NCI-H82 (cell line): ENCODE measurements at places on chromosomes 2 and 18.

GRCh38 chr18:5604778-5605177 is 61.0 kb upstream of the EPB41L3 start:
- peak; percentile 48 for DNase-seq

DNA sequence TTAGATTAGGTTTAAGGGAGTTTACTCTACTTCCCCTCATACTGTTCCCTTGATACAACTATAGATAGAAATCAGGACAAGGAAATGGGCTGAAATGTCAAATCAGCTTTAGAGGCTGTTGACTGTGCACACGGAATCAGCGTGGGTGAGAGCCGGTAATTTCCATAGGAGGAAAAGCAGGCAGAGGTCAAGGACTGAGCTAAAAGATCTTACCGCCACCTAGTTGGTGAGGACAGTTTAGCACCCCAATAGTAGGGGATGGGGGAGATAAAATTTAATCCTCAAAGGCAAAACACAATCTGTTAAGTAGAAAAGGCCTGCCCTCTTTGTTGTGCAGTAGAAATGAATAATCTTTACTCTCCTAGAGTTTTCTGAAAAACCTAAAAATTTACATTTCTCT is 1154.5 kb upstream of the CHAC2 start:
- peak; percentile 24 for DNase-seq

DNA sequence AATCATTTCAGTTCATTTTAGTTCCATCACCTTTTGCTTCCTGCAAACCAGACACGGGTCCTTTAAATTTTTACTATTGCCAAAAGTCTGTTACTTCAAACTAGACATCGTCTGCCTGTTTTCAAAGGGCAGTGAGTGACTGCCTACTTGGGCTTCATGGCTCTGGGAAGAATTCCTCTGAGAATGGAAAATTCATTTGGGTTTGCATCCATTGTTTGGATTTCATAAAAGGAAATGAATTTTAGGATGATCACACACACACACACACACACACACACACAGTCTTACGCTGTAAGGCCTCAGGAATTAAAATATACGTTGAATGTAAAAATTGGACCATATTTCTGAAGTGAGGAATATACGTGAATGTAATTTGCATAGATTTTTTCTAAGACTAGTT is 1584.3 kb upstream of the ACVR2A start:
- DNase-seq: no peak

DNA sequence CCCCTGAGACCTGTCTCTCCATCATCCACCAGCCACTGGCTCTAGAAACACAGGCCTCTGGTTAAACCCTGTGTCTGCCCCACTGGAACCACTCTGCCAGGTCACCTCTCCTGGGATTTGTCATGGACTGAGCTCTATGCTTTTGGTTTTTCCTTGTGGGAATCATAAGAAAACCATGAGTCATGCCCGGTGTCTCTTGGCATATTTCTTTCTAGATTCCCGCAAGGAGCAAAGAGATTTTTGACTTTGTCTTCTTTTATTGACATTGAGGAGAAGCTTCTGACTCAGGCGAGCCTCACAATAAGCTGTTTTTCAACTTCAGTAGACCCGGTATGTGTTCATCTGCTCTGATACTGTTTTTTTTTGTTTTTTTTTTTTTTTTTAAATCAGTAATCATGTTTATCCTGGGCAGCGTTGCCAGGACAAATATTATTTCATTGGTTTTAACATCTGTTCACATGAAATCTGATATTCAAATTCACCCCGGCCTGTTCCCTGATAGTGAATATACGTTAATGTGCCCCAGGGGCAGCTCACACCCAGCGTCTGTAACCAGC is 207.1 kb downstream of the ACKR3 start:
- no peak for DNase-seq

GRCh38 chr18:9335697-9336045 is 1.1 kb downstream of the TWSG1 start:
- DNase-seq: no peak

GRCh38 chr2:223418131-223418530 is 184.0 kb downstream of the SCG2 start:
- no peak for DNase-seq

- DNase-seq: no peak
Observed at GRCh38 chr2:45330108-45330507, 281.0 kb downstream of the SRBD1 start.
